ENCODE measurements at places on chromosomes 7 and 10.

GRCh38 chr7:1286946-1287645, 54.4 kb downstream of the UNCX start:
- no peak for DNase-seq

DNA sequence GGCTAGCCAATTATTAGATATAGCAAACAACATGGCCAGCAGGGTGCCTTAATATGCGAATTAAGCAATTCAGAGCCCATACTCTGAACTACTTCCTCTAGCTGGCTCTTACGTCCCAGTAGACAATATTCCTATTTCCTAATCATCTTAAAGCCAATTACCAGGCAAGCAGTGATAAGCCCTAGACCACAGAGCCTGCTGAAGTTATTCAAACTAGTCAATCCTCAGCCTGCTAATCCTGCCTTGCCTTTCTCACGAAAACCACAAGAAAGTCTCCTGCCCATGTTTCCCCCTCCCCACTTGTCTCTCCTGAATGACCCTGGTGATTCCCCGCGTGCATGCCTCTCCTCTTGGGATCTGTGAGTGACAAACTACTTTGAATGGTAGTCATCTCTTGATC, 86.8 kb upstream of the CACNA2D1 start:
- no peak for DNase-seq

GRCh38 chr10:3046981-3047547, 20.3 kb upstream of the PFKP start:
- DNase-seq = peak; percentile 19

- DNase-seq = no peak
Measured at GRCh38 chr10:92712016-92712889, 22.5 kb downstream of the HHEX start.

DNA sequence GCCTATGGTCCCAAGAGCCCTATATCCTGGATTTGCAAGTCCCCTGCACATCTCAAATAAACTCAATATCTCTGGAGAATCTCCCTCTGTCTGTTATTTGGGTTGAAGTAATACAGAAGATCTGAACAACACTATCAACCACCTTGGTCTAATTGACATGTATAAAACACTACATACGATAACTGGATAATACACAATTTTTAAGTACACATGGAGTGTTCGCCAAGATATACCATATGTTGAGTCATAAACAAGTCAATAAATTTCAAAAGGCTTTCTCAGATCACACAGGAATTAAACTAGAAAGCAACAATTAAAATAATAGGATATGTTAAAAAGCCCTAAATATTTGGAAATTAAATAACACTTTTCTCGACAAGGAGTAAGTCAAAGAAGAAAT, 5.6 kb upstream of the GARS1 start:
- DNase-seq = no peak

DNA sequence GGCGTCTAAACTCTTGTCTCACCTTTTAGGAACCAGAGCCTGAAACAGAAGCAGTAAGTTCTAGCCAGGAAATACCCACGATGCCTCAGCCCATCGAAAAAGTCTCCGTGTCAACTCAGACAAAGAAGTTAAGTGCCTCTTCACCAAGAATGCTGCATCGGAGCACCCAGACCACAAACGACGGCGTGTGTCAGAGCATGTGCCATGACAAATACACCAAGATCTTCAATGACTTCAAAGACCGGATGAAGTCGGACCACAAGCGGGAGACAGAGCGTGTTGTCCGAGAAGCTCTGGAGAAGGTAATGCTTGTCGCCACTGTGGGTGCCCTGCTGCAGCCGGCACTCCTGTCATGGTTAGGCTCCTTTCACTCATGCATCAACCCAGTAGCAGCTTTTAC, 113.1 kb downstream of the ZMYND11 start:
- DNase-seq = no peak

GRCh38 chr7:128997181-128997580, 57.7 kb downstream of the TNPO3 start:
- no peak for DNase-seq

DNA sequence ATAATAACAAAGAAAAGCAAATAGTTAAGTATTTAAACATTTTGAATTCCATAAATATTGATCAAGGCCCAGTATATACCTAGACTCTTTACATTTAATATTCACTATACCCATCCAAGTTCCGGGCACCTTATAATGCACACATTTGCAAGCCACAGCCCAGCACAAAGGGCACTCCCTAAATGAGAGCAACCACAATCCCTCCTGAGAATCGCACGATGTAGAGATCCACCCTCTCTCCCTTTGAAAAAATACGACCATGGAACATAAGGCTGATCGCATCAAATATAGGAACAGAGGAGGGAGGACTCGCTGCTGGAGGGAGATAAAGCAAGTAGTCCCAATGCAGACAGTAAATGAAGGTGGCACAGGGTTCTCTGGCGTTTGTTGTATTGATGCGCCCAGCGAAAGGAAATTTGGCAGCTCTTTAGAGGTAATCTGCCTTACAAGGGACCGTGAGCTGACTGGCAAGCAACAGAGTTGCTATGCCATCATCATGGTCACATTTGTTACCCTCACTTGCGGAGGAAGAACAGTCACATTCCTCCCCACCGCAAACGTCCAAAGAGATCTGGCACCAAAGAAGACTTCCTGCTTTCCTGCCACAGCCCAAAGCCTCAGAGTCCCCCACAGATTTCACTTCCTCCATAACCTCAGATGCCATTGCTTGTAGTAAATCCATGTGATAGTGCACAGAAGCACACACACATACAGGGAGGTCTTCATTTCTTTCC, 16.1 kb upstream of the TAS2R40 start:
- DNase-seq = no peak

- no peak for DNase-seq
Measured at GRCh38 chr7:19900118-19900517, 126.7 kb upstream of the TMEM196 start.

- DNase-seq = peak; percentile 9
Measured at GRCh38 chr10:59107147-59107546, 69.3 kb upstream of the PHYHIPL start.
